Dermis blood vessel endothelial cell (primary cell): ENCODE measurements at places on chromosomes 1 and 21. TPM values are rescaled to one million over a fixed set of nuclear protein-coding genes. Genes with fewer than 3 reads are reported as not detected.

DNA sequence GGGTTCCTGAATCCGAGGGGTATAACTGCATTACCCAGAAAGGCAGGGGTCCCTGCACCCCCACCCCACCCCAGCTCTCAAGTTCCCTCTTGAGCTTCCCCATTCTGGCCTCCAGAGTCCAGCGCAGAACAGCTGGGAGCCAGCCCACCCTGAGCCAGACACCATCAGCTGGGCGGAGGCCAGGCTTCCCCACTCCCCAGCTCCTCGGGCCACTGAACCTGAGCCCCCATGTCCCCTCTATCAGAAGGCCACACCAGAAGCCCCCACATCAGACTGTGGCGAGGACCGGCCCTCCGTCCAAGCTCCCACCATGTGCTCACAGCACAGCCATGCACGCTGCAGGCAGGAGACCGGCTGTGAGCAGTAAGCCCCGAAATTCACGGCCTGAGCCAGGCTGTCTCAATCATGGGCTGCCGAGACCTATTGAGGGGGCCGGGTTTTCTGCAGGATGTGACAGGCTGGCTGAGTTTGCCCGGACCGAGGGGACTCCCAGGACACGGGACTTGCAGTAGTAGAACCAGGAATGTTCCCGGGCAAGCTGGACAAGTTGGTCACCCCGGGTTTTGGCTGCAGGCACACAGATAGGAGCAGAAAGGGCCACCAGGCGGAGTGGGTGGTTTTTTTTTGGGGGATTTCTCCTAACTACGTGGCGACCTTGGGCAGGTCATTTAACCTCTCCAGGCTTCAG is 25.5 kb upstream of the TNFRSF1B start:
- no peak for DNase-seq

GRCh38 chr21:38380481-38381137 is 117.7 kb downstream of the ERG start:
- DNase-seq: peak; percentile 49

- DNase-seq: no peak
Measured at GRCh38 chr1:161890574-161890973, 124.5 kb downstream of the ATF6 start.

- no peak for DNase-seq
Measured at GRCh38 chr1:116218922-116219321, 107.7 kb downstream of the MAB21L3 start.

DNA sequence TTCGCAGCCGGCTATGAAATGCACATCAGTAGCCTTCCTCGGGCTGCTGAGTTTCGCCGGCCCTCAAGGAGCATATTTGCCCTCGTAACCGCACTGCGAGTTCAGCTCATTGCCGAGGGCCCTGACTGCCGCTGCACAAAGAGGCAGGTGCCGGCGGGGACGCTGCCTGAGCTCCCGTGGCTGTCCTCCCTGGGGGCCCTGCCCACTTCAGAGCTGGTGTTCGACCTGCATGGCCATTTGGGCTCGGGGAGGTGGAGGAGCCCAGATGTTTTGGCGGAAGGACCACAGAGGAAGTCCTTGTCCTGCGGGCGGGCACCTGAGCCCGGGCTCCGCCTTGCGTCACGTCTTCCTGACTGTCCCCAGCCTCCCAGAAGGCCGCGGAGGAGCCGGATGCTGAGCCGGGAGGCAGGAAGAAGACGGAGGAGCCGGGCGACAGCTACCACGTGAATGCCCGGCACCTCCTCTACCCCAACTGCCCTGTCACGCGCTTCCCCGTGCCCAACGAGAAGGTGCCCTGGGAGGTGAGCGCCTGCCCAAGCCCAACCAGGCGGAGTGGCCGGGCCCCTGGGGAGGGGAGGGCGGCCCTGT is 29.9 kb upstream of the LRRC3 start:
- DNase-seq: peak; percentile 17

MMP23B gene
- 0.42 TPM in 1 of 2 replicates, not detected in the other for total RNA-seq

GRCh38 chr1:150162862-150163706 is 13.4 kb downstream of the PLEKHO1 start:
- DNase-seq: peak; percentile 94
